Central memory CD8-positive, alpha-beta T cell (primary cell): ENCODE measurements at places on chromosomes 1 and 21.
A peak's percentile ranks its signal among the peaks of the same experiment; 100 is the strongest.

DNA sequence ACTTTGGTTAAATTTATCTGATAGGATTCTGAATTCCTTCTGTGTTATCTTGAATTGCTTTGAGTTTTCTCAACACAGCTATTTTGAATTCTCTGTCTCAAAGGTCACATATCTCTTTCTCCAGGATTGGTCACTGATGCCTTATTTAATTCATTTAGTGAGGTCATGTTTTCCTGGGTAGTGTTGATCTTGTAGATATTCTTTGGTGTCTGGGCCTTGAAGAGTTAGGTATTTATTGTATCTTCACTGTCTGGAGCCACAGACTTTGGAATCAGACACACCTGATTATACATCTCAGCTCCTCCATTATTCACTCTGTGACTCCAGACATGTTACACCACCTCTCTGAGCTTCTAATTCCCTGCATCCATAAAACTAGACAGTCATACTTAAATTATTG is 34.2 kb upstream of the ETS2 start:
- no peak for DNase-seq

DNA sequence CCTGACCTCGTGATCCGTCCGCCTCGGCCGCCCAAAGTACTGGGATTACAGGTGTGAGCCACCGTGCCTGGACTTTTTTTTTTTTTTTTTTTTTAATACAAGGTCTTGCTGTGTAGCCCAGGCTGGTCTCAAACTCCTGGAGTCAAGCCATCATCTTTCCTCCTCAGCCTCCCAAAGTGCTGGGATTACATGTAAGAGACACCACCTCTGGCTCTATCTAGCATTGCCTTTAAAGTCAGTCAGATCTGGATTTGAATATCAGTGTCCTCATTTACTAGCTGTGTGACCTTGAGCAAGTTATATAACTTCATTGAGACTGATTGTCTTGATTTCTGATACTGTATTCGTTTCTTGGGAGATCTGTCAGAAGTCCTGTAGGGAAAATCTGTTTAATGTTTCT is 6.6 kb downstream of the MAP3K21 start:
- no peak for DNase-seq

DNA sequence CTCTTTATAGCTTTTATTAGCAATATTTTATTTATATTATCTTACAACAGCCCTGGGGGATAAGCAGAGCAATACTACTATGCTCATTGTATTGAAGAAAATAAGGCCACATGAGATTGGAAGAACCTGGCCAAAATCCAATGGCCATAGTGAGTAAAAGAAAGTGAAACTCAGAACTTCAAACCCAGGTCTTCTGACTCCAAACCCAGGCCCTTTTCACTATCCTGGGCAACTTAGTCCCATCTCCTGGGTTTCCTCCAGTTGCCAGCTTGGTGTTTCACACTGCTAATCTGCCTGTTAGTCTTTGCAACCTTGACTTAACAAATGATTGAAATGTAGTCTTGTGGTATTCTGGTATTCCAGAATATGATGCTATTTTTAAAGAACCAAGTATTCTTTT is 22.4 kb upstream of the EXO1 start:
- DNase-seq: no peak

DNA sequence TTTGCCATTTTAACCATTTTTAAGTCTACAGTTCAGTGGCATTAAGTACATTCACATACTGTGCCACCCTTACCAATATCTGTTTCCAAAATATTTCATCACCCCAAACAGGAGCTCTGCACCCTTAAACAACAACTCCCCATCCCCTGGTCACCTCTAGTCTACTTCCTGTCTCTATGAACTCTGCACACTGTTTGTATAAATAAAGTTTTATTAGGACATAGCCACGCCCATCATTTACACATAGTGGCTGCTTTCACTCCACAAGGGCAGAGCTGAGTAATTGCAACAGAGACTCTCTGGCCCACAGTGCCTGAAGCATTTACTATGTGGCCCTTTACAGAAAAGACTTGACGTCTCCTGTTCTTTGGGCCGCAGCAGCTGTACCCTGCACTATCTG is 30.1 kb downstream of the KCNAB2 start:
- no peak for DNase-seq

DNA sequence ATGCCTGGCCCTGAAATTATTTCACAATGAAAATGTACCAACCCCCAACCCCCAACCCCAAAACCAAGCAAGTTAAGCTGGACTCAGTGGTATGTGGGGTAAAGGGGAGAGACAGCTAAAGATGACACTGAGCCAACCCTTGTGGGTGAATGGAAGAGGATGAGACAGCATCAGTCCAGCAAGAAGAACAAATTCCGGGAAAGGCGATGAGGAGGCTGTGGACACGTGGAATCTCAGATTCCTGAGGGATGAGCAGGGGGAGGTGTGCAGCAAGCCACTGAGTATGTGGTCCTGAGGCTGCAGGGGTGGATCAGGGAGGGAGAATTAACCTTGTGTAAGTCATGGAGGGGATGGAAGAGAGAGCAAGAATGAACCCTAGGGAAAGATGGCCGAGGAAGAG is 14.4 kb upstream of the ZNF362 start:
- DNase-seq: no peak

GRCh38 chr1:44677201-44677766 is 2.8 kb downstream of the ARMH1 start:
- DNase-seq: no peak

DNA sequence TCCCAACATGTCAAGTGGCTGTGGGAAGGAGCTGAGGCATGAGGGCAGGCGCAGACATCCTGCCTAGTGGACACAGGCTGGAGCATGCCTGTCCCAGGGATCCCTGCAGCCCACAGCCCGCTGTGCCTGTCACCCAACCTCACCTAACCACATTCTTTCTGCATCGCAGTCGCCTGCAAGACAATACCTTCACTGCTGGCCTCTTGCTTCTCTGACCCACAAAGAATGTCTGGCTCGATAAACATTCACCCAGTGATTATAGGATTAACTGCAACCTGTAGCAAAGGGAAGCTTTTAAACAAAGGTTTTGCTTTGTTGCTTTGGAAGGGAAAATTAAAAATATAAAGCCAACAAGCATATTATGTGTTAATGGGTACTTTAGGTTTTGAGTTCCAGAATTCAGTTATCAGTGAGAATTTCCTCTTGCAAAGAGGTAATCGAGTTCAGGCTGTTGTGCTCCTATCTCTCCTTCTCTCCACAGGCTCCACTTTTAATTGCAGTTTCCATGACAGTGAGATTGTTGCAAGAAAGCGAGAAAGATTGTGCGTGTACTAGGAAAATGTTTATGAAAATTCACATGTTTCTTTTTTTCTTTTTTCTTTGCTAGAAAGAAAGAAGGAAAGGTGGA is 40.0 kb upstream of the ZNF648 start:
- DNase-seq: no peak

- DNase-seq: no peak
Measured at GRCh38 chr1:28855469-28855951, 43.5 kb downstream of the OPRD1 start.

DNA sequence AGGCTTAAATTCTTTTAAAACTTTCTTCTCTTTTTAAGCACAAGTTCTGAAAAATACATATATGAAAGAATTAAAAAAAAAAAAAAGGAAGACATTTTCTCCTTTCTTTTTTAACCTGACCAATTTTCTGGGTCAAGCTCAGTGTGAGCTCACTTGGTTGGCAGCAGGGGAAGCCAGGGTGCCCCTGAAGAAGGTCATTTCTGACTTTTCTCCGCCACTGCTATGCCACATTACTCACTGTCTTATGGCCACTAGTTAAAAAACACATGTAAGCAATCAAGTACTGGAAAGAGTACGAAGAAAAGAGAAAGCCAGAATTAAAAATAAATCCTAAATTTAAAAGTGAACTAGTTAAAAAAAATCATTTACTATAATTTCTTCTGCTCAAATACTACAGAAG is 275.0 kb downstream of the NEGR1 start:
- no peak for DNase-seq

DNA sequence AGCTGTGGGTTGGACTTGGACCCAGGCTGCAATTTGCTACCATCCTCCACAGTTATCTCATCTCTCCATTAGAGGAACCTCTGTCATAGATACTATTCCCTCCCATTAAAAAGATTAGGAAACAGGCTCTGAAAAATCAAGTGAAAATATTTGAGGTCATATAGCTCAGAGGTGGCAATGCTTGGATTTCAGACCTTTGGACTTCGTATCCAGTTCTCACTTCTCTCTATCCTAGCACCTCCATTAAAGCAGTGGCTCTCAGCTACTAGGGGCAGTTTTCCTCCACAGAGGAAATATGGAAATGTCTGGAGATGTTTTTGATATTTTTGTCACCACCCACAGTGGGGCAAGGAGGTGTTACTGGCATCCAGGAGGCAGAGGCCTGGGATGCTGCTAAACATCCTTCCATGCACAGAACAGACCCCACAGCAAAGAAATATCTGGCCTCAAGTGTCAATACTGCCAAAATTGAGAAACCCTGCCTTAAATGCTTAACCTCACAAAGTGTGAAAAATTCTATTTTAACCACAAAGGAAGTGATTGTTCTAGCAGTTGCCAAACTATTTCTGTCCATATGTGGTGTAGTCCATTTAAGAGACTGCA is 54.1 kb downstream of the C8A start:
- DNase-seq: no peak

- no peak for DNase-seq
Measured at GRCh38 chr1:103997631-103998030, 247.9 kb downstream of the AMY1C start.

DNA sequence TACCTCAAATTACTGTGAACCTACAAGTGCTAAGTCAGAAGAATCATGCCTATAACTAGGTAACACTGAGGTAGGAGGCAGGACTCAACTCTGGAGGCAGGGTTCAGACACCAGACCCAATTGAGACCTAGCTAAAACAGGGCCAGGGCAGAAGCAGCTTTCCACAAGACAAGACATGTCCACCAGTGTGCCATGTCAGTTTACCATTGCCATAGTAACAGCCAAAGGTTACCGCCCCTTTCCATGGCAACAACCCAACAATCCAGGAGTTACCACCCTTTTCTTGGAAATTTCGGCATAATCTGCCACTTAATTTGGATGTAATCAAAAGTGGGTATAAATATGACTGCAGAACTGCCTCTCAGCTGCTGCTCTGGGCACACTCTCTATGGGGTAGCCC is 432.3 kb downstream of the DPYD start:
- DNase-seq: no peak

GRCh38 chr1:53681351-53681976 is 57.5 kb downstream of the GLIS1 start:
- DNase-seq: no peak

DNA sequence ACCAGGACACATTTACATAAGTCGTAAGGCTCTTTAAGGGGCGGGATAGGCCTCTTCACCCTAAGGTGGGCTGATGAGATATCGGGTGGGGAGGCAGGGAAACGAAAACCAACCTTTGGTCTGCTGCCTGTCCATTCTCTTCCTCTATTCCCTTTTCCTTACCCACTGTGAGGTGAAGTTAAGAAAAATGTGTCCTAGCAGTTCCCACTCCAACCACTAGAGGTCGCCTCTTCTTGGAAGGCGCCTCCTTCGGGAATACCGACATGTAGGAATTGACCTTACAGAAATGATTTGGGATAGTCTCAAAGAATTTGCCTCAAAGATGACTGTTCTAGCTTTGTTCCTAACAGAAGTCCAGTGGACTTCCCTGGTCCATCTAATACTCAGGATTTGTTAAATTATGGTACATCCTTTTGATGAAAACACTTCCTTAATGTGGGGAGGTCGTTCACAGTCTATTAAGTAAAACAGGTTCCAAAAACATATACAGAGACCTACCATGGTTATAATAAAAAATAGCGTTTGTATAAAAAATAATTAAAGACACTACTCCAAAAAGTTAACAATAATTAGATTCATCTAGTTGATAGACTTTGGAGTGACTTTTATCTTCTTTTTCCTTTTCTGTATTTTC is 14.1 kb downstream of the AZIN2 start:
- no peak for DNase-seq

DNA sequence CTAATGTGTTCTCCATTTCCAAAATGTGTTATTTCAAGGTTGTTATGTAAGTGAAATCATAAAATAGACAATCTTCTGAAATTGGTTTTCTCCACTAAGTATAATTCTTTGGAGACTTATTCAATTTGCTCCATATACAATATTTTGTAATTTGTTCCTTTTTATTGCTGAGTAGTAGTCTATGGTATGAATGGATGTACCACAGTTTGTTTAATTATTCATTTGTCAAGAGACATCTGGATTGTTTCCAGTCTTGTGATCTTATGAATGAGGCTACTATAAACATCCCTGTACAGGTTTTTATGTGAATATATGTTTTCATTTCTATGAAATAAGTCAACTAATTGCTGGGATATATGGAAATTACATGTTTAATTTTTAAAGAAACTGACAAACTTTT is 652.6 kb upstream of the PLXNA2 start:
- no peak for DNase-seq

DNA sequence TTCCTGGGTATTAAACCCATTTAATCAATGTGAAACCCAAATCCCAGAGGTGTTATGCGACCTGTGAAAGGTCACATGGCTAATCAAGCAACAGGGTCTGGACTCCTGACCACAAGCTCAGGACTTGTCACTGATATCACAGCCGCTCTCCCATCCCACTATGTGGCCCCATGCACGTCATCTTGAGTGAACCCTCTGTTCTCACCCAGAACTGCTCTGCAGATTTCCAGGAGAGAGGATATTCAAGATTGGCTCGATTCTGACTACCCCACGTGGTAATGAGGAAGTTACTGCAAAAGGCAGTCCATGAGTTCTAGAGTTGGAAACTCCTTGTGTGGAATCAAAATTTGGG is 173.5 kb upstream of the ETV3 start:
- no peak for DNase-seq

DNA sequence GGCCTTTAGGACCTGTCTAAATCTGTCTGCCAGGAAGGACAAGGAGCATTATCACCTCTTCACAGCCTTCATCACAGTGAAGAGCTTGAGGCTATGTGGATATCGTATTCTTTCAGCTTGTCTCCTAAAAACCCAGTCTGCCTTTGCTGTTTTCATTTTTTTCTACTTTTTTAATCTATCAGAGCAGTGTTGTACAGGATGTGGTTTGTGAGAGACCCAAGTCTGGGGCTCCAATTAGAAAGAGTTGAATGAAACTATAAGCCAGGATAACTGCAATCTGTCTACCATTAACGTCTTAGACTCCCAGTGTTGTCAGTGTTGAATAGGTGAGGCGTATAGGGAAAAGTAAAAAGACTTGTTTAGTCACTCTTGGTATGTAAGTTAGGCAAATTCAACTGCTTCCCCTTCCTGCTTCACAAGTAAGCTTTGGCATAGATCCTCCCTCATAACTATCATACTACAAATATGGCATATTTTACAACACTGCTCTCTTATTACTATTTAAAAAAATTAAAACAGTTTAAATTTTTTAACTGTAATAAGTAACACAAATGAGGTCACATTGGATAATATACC is 1225.8 kb upstream of the PRMT6 start:
- DNase-seq: no peak

- no peak for DNase-seq
Measured at GRCh38 chr1:52413410-52413989, 9.1 kb downstream of the PRPF38A start.

GRCh38 chr1:227945891-227946623 is 1.7 kb downstream of the WNT9A start:
- DNase-seq: no peak

- DNase-seq: no peak
Measured at GRCh38 chr1:4093856-4094565, 193.9 kb upstream of the C1orf174 start.

- peak; percentile 65 for DNase-seq
Measured at GRCh38 chr1:65066766-65067490, 81.1 kb upstream of the AK4 start.

- no peak for DNase-seq
Measured at GRCh38 chr1:61368366-61368765, 286.0 kb downstream of the NFIA start.

GRCh38 chr1:184483101-184483683 is 96.4 kb downstream of the C1orf21 start:
- DNase-seq: no peak
